Renal cortical epithelial cell (primary cell): ENCODE measurements at places on chromosomes 1 and 21. TPM values are rescaled to one million over a fixed set of nuclear protein-coding genes. Genes with fewer than 3 reads are reported as not detected.

DNA sequence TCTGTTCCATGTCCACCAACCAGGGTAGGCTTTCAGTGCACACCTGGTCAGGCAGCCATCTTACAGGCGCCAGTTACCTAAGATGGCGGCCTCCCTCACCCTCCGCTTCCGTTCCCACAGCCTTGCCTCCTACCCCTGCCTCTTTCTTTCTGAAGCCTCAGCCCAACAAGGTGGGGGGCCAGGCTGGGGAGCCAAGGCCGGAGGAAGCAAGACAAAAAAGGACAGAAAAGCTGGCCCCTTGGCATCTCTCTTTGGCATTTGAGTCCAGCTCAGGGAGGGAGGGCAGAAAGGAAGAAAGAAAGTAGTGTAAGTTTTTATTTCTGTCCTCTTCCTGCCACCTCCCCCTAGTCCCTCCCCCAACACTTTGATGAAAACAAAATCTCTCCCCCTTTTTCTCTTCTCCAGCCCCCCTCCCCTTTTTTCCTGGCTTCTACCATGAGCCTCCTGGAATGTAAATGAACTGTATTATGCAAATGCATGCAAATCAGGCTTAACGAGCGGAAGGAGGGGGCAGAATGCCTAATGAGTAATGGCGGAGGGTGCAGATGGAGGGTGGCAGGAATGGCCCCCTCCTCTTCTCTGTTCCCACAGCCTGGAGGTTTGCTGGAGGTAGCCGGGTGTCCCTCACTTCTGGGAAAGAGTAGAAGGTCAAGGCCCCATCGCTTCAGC lies 43.8 kb downstream of the RHBG start:
- no peak for DNase-seq

DNA sequence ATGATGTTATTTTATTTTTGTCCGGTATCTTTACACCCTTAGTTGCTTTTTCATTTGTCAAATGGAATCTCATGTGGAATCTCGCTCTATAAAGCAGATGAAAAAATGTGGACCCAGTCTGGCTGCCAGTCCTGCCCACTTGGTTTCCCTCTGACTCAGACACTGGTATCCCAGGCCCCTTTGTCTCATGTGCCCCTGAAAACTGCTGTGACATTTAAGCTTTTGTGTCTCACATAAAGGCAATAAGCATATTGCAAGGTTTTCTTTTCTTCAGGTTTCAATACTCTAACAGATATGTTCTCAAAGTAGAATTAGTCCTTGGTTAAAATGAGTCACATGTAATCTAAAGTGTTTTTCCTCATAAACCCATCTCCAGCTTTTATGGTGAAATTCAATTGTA lies 183.3 kb downstream of the ST6GALNAC3 start:
- DNase-seq, result no peak

- no peak for DNase-seq
Observed at GRCh38 chr21:46532080-46532479, 72.8 kb downstream of the S100B start.

DNA sequence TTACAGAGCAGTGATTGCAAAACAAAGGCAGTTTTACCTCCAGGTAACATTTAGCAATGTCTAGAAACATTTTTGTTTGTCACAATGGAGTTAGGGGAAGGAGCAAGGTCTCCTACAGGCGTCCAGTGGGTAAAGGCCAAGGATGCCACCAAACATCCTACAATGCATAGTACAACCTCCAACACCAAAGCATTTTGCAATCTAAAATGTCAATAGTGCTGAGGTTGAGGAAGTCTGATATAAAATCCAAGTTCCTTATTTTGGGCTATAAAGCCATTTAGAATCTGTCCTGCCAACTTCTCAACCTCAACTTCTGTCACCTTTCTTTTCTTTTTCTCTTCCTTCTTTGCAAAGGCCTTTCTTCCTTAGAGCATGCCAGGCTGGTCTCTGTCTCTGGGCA lies 111.2 kb downstream of the FASLG start:
- no peak for DNase-seq

The KCND3 gene
- 0.17 and 0.30 TPM in 2 replicates for total RNA-seq

The PADI3 gene
- 0.05 and 0.35 TPM in 2 replicates for total RNA-seq

The ACTA1 gene
- total RNA-seq, result 0.10 TPM in 1 of 2 replicates, not detected in the other
